ENCODE measurements at places on chromosomes 3 and 15.
A peak's percentile ranks its signal among the peaks of the same experiment; 100 is the strongest.

DNA sequence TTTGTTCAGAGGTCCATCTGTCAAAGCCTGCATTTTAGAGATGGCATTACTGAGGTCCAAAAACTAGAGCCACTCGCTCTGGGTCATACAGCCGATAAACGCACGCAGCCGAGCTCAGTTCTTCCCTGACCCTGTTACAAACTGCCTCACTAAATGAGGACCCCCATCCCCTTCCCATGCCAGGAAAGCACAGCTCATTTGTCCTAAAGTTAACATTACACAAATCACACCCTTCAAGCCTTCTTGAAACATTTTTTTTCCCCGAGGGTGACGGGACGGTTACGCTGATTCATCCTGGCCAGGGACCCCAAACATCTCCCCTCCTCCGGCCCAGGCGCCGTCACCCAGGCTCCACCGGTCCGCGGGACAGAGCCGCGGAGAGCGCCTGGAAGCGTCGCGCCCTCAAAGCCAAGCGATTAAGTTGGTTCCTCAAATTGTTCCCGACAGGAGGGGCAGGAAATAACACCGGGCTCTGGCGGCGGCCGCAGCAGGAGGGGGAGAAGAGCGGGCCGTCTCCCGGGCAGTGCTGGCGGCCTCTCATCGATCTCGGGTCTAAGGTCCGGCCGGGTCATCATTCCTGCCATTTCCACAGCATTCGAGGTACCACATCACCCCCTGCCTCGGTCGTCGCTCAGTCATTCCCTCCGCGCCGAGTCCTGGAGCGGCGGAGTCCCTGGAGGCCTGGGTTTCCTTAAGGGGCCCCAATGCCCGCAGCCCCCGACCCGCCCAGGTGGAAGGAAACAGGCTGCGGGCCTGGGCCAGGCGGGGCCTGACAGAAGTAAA lies 619 bp upstream of the CMTM8 start:
- DNase-seq: peak; percentile 39

GRCh38 chr3:108661699-108662098 lies 72.2 kb downstream of the DZIP3 start:
- no peak for DNase-seq

GRCh38 chr3:88640581-88640980 lies 466.8 kb upstream of the EPHA3 start:
- DNase-seq: no peak

DNA sequence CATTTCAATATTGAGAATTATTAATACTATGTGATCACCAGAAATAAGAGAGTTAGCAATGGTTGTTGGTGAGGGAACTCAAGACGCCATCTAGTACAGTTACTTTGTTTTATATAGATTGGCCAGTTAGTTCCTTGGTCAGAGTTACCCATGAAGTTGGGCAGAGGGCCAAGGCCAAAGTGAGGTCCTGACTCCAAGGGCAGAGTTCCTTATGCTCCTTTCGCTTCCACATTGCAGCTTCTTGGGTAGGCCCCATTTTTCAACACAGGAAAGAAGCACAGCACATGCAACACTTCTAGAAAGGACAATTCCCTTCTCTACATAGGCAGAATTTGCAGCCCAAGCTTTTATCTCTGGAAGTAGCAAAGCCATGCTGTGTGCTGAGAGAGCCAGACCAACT lies 178.6 kb downstream of the KCNAB1 start:
- DNase-seq: no peak

- no peak for DNase-seq
Observed at GRCh38 chr3:153596401-153596800, 434.4 kb downstream of the RAP2B start.

- peak; percentile 12 for DNase-seq
Observed at GRCh38 chr15:99925661-99926461, 192.6 kb upstream of the LYSMD4 start.

DNA sequence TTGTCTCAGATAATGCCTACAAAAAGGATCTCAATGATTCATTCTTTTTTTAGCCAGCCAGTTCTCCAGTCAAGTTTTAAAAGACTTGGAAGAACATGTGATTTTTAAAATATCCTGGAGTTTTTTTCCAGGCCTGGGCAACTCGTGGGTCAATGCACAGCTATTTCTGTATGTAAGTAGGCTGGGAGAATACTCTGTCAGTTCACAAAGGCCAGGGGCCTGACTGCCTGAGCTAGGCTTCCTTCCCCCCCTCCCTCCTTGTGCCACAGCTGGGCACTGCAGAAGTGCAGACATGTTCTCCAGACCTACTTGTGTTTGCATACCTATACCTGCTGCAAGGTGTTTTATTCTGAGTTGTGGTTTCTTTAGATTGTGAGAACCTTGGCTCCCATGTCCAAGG lies 43.7 kb downstream of the CTDSPL start:
- no peak for DNase-seq

DNA sequence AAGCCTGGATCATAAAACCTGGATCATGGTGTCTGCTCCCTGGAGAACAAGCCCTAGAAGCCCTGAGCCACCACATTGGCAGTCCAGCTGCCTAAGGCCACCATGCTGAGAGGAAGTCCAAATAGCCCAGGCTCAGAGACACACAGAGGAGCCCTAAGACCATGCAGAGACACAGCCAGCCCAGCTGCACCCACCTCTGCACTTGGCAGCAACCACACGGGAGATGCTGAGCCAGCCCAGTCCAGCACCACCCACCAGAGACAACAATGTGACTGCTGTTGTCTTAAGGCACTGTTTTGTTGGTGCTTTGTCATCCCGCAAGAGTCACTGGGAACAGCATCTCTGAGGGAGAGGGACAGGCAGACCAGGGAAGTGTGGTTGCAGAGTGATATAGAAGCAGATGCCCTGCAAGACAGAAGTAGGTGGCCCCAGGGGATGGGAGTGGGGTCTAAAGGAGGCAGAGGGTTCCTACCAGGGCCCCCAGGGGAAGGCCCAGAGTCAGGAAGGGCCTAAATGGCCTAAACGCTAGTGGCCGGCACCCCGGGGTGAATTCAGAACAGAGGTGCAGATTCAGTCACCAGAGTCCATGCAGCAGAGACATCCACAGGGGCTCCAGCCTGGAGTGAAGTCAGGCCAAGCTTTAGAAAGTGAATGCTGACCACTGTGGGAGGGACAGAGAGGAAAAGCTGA lies 105.4 kb upstream of the PRR20G start:
- DNase-seq: no peak

DNA sequence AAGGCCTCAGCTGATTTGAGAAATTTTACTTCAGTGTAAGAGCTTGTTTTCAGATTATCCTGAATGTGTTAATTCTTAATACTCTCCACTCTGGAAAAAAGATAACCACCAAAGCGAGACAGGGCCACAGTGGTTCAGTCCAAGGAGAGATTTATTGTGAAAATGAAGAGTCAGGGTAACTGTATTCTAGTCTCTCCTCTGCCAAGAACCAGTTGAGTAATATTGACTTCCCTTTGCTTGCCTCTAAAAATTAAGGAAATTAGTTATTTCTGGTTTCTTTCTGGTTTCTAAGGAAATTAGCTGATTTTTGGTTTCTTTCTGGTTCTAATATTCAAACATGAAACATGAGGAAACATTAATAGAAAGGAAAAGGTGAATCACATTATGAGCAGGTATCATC lies 34.9 kb downstream of the PPP1R2 start:
- DNase-seq: no peak

DNA sequence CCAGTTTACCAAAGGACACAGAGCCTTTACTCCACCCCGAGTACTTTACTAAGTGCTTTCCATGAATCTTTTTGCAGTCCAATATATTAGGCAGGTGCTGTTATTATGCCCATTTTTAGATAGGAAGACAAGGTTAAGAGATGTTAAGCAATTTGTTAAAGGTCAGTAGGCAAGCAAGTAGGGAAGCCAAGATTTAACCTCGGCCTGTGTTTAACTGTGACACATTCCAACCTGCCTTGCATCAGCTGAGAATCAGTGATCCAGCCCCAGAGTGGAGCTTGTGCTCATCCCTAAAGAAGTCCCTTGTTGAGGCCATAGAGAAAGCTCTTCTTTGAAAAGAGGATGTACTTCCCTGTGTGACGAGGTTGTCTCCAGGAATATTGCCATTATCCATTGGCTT lies 51.3 kb upstream of the C15orf61 start:
- DNase-seq: no peak

GRCh38 chr3:136818769-136819391 lies at the start of gene SLC35G2:
TSS of gene SLC35G2 (plus strand) at chr3:136819126. CDS start at chr3:136854461, 35,335 bp downstream.
- DNase-seq: peak; percentile 85

- peak; percentile 86 for DNase-seq
Observed at GRCh38 chr15:75061272-75061671, 37.9 kb downstream of the PPCDC start.

DNA sequence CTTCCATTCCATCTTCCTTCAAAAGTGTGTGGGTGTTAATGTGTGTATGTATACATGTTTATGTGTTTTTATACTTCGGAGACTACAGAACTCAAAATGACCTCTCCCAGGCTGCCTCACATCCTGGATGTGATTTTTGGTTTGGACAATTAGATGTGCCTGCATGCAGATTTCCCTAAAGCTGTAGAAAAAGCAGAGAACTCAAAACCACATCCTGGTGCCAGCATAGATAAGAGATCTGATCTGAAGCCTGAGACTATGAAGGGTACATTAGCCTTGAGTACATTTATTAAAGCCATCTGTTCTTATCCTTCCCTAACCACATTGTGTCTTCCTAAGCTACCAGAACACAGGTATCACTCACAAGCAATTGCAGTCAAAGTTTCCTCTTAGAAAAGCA lies 319.4 kb upstream of the RASGRP1 start:
- peak; percentile 94 for DNase-seq

GRCh38 chr3:106699122-106699521 lies 678.1 kb upstream of the CCDC54 start:
- peak; percentile 40 for DNase-seq

DNA sequence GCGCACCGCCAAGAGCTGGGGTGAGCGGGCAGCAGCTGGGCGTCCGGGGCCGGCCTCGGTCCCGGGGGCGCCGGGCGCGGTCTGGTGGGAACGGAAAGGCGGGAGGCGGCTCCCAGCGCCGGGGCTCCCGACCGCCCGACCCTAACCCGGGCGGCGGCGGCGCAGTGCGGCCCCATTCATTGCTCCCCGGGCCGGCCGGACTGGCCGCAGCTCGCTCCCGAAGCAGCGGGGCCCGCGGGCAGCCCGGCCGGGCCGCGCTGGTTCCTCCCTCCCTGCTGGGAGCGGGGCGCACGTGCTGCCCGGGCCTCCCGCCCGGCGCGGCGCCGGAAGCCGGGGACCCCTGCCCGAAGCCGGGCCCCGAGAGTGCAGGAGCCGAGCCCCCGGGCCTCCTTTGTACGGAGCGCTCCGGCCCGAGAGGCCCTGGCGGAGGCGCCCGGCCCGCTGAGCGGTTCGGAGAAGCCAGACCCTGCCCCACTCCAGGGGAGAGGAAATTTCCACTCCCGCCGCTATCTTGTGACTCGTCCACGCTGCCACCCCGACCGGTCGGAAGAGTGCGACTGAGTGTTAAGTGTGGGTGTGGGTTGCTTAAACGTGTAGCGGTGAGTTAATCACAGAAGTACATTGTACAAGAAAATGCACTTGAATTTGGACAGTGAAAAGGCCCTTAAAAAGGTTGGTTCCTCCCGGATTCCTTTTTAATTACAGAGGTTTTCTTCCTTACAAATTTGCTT lies 613 bp downstream of the ATP1B3 start:
- DNase-seq: peak; percentile 69

GRCh38 chr3:128508852-128509251 lies 15.9 kb upstream of the GATA2 start:
- DNase-seq: no peak

GRCh38 chr3:190003681-190004123 lies 117.0 kb downstream of the P3H2 start:
- DNase-seq: peak; percentile 98

DNA sequence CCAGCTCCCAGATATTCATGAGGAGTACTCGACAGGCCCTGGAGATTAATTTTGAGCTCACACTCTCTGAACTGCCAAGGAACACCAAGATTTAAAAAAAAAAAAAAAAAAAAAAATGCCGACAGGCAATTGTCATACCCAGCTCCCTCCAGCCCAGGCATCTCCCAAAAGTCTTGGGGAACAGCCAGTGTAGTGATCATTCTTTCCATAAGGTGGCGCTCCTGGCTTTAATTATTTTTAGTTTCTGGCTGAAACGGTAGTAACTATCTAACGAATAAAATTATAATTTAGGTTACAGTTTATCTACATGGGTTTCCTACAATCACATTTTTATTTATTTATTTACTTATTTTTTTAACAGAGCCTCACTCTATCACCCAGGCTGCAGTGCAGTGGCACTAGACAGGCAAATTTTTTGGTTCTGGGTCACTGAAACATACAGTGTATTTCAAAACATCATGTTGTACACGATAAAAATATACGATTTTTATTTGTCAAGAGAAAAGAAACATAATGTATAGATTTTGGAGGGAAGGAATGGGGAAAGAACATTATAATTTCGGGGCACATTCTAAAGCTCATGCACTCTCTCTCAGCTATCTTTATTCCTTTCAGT lies 157.3 kb downstream of the ADAMTS9 start:
- DNase-seq: peak; percentile 36

GRCh38 chr15:55007561-55007960 lies 189.2 kb downstream of the RSL24D1 start:
- DNase-seq: no peak

DNA sequence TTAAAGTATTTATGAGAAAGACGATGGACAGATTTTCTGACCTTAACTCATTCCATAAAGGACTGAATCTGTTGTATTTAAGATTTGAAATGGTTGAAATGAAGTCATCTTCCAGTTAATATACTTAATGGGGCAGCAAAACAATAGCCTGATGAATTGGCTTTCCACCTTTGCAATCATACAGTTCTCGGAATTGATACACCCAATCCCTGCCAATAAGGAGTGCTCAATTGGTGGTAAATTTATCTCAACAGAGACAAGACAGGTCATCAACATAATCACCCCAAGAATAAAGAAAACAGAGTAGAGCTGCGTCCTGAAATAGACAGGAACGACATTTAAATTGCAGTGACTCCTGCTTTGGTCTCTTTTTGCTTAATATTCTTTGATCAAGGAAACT lies 11.2 kb downstream of the ANXA2 start:
- no peak for DNase-seq

DNA sequence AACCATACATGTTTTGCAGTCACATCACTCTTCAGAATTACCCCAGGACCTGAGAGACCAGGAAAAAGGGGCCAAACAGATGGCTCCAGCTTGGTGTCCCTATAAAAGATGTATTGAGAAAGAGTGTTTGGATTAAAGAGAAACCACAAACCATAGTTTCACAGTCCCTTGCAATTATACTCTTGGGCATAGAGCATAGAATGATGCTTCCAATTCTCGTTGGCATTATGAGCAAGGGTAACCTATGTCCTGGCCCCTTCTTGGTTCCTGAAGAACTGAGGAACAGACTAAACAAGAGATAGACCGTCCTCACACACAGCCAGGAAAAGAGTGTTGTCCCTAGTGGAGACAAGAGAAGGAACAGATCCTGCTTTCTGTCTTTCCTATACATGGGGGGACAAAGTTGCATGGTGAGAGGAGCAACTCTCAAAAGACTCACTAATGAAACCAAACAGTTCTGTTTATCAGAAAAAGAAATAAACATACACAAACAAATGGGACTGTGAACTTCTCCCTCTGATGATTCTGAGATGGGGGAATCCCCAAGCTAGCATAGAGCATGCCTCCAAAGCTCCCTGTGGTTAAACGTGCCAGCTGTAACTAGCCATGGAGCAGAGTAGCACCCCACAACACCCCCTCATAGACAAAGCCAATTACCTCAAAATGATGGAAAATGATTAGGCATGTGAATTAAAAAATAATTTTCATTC lies 908.6 kb downstream of the NTRK3 start:
- DNase-seq: peak; percentile 59

Data from M059J (cell line).